ENCODE measurements at places on chromosomes 6 and 20.

DNA sequence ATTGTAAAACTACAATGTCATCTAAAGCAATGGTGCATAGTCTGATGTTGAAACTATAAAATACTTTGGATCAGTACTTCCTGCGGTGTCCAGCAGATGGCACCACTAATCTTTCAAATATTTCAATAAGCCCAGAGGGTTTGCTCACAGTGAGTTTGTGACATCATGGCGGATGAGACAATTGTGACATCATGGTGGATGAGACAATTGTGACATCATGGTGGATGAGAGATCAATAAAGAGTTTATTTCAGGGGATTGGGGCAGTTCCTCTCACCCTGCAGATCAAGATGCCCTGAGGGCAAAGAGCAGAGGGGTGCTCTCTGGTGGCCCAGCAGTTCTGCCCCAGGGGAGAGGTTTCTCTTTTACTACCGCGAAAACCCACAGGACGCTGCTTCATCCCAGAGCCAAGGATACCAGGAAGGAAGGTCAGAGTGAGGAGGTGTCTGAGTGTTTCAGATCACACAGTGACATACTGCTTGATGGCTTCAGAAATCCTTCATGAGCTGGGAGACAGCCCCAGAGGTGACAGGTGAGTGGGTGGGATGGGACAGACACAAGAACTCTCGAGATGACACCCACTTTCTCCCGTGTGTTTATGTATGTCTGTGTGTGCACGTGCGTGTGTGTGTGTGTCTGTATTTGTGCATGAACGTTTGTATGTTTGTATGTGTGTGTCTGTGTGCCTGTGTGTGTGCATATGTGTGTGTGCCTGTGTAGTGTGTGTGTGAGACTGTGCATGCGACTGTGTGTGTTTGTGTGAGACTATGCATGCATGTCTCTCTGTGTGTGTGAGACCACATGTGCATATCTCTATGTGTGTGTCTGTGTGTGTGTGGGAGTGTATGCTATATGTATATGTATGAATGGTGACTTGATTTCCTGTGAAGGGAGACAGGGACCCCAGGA is 7.3 kb upstream of the ULBP2 start:
- DNase-seq: peak; percentile 69

DNA sequence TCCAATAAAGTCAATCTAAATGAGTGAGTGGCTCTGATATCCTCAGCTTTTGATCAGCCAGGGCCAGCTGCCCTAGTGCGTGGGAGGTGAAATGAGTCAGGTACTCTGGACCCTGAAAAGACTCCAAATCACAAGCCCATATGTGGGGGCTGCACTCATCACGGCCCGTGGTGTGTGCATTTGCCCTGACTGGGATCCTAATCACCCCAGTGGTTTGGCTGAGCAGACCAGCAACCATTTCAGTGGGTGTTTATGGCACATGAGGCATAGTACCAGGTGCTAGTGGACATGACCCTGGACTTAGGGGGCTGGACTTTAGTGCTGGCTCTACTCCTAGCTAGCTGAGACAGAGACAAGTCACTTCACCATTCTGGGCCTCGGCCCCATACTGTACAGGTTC is 39.4 kb downstream of the SCML4 start:
- DNase-seq: no peak

GRCh38 chr20:40443753-40444152 is 245.3 kb downstream of the MAFB start:
- DNase-seq: no peak

GRCh38 chr6:55901765-55902270 is 26.4 kb upstream of the BMP5 start:
- DNase-seq: no peak

DNA sequence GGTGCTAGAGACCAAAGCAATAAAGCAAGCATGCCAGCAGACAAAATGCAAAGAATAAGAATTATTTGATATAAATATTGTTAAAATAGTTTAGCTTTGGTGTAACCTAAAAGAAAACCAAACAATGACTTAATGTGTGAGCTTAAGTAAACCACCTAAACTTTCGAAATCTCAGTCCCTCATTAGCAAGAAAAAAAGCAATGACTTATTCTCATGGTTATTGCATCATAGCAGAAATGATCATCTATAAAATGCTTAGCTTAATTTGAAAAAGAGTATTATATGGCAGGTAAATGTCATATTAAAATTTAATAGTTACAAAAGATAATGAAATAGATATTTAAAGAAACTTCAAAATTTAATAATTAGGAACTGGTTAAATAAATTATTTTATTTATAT is 1395.7 kb upstream of the EYS start:
- no peak for DNase-seq

- no peak for DNase-seq
Measured at GRCh38 chr6:42368181-42368580, 83.5 kb downstream of the TRERF1 start.

GRCh38 chr6:158366363-158366762 is 54.1 kb downstream of the TULP4 start:
- no peak for DNase-seq

- no peak for DNase-seq
Measured at GRCh38 chr6:38508894-38509293, 130.8 kb downstream of the BTBD9 start.

GRCh38 chr20:51666126-51666525 is 102.1 kb downstream of the ATP9A start:
- DNase-seq: no peak
